Activated CD4-positive, alpha-beta T cell treated with anti-CD3 and anti-CD28 coated beads, Interleukin-2, Interleukin-6, amounts not matched to agents 100 ng/mL and 50 ng/mL, durations not matched to agents 16 hours and 8 hours (primary cell): ENCODE measurements at places on chromosomes 4 and X.

GRCh38 chr4:139279760-139280620, at the start of gene MGARP:
TSS of gene MGARP (minus strand) at chr4:139280225. CDS start at chr4:139280158, 67 bp downstream.
- peak; percentile 26 for DNase-seq

DNA sequence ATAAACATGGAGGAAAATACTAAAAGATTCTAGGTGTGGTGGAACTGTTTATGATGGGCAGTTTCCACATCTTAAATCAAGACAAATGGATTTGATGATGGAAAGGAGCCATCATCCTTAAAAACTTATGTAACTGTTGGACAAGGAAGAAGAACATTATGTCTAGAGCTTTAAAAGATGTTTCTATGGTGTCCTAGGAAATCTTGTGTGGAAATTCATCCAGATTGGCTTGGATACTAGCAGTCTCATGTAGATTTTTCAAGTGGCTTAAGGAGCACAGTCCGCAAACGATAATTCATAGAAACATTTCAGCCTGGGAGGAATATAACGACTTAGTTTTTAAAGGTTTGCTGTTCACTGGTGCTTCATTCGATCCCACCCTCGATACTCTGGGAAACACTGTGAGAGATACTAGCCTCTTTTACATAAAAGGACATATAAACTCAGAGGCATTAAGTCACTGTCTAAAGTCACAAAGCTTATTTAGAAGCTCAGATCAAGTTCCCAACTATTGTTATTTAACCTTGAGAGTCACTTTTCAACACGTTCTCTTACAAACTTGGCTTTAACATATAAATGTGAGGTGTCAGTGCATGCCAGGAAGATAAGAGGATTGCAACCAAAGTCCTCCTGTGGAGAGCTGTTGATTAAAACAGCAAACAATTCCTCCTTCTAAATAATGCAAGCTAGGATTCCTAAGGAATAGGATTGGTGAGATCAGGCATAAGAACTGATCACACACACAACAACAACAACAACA, 135.7 kb upstream of the SCML1 start:
- no peak for DNase-seq

GRCh38 chr4:105236916-105237311, 90.2 kb downstream of the TET2 start:
- DNase-seq = no peak

GRCh38 chr4:151702256-151702655, 58.6 kb downstream of the GATB start:
- no peak for DNase-seq

- DNase-seq = no peak
Observed at GRCh38 chrX:45063319-45064095, 137.2 kb downstream of the DIPK2B start.

DNA sequence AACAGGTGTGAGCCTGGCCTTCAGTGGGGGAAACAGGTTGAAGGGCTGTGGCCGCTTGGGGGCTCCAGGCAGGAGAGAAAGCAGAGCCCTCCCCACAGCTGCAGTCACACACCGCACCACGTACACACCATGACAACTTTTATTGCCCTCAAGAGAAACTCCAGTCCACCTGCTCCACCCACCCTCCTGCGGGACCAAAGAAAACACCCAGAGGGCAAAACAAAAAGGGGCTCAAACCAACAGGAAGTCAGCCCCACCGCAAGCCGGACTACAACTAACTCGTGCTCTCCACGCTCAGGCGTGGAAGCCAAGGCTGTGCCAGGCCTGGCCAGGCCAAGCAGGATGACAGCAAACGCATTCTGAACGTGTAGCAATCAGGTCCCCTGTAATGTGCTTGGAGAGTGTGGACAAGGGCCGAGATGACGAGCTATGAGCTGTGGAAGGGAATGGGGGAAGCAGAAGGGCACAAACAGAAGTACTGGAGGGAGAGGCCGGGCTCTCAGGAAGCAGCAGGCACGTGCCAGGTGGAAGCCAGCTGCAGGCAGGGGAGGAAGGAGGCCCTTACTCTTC, 12.7 kb downstream of the SLC6A8 start:
- no peak for DNase-seq

DNA sequence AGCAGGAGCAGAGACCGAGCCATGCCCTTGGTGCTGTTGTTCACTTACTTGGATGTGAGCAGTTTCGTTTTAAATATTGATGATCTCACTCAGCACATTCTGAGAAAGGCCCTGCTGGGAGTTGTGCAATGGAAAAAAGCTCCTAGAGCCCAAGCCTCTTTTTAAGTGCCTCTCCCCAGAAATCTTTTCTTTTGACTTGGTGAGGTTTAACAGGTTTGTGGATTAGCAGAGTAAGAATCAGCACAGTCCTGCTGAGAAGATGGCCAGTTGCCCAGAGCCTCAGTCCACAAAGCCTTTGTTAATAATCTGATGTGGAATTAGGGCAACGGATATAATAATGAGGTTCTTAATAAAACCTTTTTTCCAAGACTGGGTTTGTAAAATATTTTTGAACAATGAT, 157.5 kb upstream of the ATP6AP2 start:
- DNase-seq = peak; percentile 49

- no peak for DNase-seq
Observed at GRCh38 chr4:6290769-6291547, 21.3 kb downstream of the WFS1 start.

- no peak for DNase-seq
Observed at GRCh38 chr4:53307210-53307609, 58.7 kb downstream of the SCFD2 start.

- no peak for DNase-seq
Observed at GRCh38 chrX:127317159-127317558, 497.6 kb downstream of the PRR32 start.

- DNase-seq = no peak
Observed at GRCh38 chr4:143699331-143700045, 987 bp downstream of the FREM3 start.

- DNase-seq = no peak
Observed at GRCh38 chrX:148610328-148610698, 109.9 kb downstream of the AFF2 start.
